ENCODE measurements at places on chromosomes 2 and 18.
A peak's percentile ranks its signal among the peaks of the same experiment; 100 is the strongest.

GRCh38 chr2:10286216-10287037, 16.3 kb upstream of the HPCAL1 start:
- no peak for DNase-seq

DNA sequence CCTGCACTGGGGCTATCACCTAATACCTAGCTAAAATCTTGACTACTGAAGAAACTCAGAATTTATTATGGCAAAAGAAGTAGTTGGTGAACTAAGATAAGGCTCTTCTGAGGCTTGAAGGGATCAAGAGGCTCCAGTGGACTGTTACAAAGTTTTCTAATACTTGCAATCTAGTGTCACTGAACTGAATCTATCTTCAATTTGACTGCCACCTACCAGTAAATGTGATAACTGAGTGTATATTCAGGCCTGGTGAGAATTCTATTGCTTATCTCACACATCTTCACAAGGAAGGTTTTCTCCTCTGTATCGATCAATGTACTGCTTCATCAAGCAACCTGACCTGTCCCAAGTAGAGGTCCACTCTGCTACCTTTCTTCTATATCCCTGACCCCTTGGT, 40.8 kb downstream of the DARS1 start:
- no peak for DNase-seq

DNA sequence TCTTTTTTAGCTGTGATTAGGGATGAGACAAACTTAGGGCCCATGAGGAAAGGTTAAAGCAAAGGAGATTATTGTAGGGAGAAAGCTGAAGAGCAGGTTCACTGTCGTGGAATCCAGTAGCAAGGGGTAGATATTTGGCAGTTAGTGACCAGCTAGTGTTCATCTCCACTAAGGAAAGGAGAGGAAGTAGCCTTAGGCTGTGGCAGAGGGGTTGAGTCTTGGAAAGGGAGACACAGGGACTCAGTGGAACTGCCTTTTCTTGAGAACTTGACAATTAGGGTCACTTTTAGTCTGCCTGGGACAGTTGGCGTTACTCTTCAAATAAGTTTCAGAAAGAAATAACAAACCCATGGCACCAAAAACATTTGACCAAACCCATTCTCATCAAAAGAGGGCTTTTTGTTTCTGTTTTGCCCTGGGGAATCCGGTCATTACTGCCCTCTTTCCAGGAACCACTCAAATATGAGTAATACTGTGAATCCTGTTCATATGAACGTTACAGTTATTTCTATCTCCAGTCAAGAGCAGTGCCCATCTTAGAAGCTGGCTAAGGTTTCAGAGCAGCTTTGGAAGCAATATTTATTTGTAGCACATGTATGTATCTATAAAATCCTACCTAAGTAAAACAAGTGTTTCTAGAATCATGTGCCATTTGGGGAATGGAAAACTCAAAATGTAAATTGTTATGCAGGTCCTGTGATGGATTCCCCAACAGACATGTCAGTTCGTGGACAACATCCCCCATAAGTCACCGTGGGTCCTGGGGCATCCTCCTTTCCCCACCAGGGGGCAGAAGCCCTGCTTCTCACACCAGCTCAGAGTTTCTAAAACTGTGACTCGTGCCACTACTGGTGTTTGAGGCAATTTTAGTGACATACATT, 77.3 kb upstream of the PHLPP1 start:
- peak; percentile 39 for DNase-seq

- no peak for DNase-seq
These were observed 946.6 kb downstream of the DPP10 start for GRCh38 chr2:115389024-115389423.

- no peak for DNase-seq
These were observed 100.5 kb upstream of the MGAT5 start for GRCh38 chr2:134153294-134153880.

DNA sequence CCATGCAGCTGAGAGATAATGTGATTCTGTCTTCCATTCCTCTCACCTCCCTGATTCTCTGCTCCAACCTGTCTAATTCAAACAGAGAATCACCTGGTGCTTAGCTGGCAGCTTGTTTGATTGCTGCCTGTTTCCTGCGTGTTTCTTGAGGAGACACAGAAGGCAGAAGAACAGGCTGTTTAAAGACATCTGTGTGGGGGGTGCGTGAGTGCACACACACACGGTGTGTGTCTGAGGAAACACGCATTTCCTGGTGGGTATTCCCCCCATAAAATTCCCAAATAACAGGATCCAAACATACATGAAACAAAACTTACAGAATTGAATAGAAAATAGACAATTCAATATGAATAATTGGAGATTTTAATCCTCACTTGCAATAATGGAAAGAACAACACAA, 29.3 kb upstream of the CRIM1 start:
- no peak for DNase-seq

DNA sequence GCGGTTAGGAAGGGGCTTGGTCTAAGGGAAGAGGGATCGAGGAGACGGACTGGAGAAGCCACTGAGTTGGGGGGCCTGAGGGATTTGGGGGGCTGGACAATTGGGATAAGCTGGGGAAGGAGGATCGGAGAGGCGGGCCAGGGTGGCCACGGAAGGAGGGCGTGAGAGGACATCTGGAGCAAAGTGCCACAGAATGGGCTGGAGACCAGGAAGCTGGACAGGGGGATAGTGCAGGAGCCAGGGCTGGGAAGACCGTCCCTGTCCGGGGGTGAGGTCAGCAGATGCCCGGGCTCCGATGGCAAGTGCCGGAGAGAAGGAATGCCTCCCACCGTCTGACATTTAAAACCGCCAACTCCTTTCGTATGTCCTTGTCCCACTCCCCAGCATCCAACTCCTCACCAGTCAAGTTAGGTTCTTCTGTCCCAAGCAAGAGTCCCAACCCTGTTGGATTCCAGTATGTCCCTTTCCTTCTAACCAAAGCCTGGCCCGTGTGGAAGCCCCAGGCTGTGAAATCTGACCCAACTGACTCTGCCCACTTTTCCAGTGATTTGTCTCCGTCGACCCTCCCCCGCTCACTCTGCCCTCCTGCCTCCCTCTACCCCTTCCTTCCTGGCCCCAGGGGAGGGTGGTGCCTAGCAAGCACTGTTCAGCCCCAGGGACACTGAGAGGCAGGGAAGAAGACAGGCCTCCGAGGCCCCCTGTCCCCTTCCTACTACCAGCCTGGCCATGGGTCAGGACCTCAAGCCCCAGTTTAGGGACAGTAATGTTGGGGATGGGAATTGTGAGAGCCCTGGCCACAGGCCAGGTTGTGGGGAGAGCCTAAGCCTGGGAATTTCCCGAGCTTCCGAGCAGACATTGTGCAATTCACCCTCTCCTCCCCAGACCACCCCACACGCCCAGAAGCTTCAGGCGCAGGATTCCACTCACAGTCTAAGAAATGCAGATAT, 31.5 kb upstream of the TMBIM1 start:
- no peak for DNase-seq

DNA sequence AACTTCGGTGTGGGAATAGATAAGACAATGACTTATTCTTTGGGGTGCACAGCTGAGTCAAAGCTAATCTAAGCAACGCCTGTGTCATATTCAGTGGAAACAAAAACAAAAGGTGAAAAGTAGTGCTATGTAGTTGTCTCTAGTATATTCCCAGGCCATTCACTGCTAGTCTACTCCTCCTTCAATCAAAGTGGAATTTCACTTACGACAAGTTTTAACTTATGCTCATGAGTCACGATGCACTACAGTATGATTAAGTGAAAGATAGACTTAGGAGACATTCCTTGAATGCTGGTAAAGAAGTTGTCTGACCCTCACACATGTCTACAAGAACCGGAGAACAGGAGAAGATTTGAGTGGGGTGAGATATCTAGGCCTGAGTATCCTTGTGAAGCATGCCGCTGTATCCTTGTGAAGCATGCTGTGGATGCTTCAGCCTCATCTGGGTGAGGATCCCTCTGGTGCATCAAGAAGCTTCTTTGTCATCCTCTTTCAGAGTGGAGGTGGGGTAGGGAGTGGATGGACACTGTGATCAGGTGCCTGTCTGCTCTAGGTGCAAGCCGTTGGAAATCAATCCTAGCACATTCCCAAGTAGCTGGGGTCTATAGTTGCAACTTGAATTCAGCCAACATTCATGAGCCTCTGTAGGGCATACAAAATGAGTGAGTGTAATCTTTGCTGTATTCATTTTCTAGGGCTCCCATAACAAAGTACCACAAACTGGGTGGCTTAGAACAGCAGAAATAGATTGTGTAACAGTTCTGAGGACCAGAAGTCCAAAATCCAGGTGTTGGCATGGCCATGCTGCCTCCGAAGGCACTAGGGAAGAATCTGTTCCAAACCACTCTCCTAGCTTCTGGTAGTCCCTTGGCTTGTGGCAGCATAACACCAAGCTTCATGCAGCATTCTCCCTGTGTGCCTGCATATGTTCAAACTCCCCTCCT, 173.5 kb upstream of the FN1 start:
- DNase-seq: no peak

GRCh38 chr2:172558372-172558771, 2.5 kb downstream of the PDK1 start:
- DNase-seq: no peak

GRCh38 chr2:105889046-105889445, 144.3 kb downstream of the NCK2 start:
- DNase-seq: no peak

- DNase-seq: no peak
These were observed 173.5 kb downstream of the FMNL2 start for GRCh38 chr2:152508446-152508845.

DNA sequence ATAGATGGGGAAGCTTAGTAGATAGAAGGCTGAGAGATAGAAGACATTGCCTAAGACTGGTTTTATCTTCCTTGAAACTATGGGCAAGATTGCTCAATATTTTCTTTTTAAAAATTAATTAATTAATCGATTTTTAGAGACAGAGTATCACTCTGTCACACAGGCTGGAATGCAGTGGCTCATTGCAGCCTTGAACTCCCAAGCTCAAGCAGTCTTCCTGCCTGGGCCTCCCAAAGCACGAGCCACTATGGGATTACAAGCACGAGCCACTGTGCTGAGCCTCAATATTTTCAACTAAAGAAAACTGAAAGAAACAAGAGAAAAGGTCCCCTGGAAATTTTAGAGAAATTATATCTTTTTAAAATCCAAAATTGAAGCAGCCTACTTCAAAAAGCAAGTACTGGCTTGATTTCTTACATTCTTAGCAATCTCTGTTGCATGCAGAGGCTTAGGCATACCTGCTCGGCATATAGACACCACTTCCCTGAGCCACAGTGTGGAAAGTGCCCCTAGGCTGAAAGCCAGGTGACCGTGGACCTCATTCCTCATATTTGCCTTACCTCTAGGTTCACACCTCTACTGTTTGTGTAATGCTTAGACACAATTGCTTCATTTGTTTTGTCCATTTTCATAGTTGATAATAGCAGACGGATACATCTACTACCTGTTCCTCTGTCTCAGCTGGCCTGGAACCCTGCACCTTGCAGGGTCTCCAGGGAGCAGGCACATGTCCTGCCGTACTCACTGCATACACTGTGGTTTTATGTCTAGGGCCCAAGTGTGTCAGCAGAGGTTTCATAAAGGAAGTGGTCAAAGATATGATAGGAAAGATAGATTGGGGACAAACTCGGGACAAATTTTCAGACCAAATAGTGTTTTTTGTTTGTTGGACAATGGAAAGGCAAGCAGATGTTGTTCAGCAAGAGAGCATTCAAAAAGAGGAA, 166.5 kb upstream of the ALPP start:
- DNase-seq: no peak

DNA sequence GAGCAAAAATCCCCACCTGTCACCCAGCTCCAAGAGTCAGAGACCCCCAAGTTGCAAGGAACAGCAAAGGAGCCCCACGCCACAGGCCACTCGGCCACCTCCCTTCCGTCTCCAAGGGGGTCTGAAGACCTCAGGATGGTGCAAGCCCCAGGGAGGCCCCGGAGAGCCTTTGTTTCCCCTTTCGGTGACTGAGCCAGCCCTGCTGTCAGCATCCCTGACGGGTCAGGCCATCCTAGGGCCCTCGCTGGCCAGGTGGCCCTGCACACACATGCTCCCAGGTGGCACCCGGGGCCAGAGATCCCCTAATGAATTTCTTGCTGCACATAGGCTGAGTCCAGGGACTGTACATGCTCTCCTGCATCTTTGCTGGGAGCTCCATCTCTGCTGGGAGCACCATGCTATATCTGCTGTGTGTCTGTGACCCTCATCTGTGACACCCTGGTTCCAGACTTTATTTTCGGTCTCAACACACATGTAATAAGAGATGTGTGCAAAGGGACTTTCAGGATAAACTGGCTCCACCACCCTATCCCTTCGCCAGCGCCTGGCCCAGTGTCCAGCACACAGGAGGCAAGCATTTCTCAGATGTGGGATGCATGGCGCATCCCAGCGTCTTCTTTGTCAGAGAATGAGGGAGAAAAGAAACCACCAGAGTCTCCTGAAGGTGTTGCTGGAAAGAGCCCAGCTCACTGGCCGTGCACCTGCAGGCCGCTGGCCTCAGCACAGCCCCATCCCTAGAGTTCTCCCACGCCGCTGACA, 27.4 kb downstream of the ADI1 start:
- DNase-seq: no peak

DNA sequence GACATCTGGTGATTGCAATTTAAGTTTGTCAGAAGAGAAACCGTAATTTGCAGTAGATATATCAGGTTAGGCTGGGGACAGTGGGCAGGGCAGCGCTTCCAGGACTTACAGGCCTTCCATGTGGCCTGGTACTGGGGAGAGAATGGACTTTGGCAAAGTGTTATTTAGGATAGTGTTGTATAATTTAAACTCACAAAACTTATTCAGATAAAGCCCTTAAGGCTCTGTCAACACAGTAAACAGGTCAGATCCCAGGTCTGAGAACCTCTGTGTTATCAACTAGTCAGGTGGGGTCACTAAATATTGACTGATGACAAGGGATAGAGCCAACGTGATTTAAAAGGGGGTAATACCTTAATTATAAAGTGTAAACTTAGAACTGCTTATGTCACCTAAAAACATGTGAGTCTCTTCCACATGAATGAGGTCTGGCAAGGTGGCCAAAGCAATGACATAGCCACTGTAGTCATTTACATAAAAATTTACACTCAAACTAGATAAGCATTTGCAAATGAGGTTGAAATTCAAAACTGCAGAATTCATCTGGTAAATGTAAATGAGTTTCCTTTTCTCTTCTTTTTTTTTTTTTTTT, 80.2 kb upstream of the DNMT3A start:
- no peak for DNase-seq
